CMK (cell line): ENCODE measurements at places on chromosomes 1 and 21.

- DNase-seq: no peak
Observed at GRCh38 chr1:218259339-218259738, 25.8 kb upstream of the RRP15 start.

GRCh38 chr1:1374589-1374928 lies 448 bp downstream of the AURKAIP1 start:
- no peak for DNase-seq

- DNase-seq: no peak
Observed at GRCh38 chr21:28632755-28633408, 359.8 kb downstream of the LTN1 start.

DNA sequence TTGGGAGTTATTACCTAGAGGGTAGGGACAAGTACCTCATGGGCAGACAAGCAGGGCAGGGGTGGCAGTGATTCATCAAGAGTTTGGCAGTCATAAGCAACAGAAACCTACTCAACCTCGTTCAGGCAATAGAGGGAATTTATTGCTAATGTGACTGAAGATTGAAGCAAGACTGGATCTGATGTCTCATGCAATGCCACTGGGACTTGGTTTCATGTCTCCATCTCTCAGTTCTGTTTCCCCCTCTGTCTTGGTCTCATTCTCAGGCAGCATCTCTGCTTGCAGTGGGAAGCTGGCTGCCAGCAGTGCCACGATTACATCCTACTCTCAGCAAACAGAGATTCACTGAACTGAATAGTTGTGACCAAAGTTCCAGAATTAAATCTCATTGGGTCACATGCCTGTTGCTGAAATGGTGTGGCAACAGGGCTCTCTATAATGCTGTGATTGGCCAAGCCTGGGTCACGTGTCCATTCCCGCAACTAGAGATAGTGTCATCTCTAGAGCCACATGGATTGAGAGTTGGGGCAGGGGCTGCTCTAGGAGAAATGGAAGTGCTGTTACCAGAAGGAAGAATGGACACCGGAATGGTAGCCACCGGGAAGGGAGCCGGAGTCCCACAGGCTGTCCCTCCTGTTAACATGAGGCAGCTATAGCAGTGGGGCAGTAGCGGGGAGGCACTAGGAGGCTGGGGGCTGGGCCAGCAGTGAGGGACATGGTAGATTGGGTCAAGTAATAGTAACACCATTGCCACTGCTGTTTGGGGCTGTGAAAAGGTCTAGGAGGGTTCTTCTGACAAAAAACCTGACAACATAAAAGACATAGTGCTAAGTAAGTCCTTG lies 3.9 kb upstream of the CDC42 start:
- DNase-seq: no peak

GRCh38 chr1:199089393-199090122 lies 450.7 kb downstream of the PTPRC start:
- no peak for DNase-seq

GRCh38 chr1:161076410-161076809 lies 6.7 kb upstream of the ARHGAP30 start:
- DNase-seq: no peak

DNA sequence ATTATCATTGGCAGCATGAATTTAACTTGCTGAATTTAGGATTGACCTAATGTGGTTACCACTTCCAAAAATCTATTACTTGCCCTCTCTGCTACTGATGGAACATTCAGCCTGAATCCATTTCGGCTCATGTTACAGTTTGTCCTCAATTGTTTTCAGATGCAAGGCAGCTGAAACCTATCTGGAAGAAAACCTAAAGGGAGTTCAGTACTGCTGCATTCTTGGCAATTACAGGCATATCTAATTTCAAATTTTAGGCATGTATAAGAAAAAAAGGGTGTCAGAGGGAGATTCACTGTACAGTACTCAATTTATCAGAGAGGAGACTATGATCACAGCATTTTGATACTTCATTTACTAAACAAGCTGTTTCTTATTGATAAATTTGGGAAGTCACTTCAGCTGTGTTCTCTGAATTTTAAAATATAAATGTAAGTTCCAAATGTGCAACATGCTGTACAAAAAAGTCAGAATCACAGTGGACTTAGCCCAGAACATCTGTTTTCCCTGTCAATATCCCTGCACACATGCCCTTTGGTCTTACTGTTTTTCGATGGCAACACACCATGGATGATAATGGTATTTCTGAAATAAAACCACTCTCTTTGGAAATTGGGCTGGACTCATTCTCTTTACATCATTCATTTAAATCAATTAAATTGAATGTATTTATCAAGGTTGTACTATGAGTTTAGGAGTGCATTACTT lies 651.6 kb upstream of the ADGRL4 start:
- DNase-seq: no peak

GRCh38 chr1:96524100-96524499 lies 197.5 kb upstream of the PTBP2 start:
- DNase-seq: no peak

- DNase-seq: no peak
Observed at GRCh38 chr21:29187944-29188343, 57.5 kb downstream of the MAP3K7CL start.

DNA sequence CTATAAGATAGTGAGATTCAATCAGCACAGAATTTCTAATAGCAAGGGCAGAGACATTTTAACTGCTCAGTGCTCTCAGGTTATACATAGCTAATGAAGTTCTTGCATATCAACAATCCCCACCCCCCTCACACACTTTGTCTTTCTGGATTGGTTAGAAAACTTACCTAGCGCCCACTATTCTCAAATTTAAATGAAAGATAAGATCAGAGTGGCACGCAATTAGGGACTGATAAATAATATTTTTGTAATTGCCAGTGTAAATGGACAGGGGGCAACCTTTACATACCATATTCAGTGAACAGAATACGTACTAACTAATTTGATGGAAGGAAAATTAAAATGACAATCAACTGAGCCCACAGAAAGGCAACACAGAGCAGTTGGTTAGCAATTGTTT lies 11.7 kb downstream of the SELL start:
- no peak for DNase-seq

- no peak for DNase-seq
Observed at GRCh38 chr1:203968761-203969160, 104.2 kb upstream of the SOX13 start.

GRCh38 chr21:38042246-38042645 lies 126.0 kb upstream of the KCNJ6 start:
- DNase-seq: no peak

DNA sequence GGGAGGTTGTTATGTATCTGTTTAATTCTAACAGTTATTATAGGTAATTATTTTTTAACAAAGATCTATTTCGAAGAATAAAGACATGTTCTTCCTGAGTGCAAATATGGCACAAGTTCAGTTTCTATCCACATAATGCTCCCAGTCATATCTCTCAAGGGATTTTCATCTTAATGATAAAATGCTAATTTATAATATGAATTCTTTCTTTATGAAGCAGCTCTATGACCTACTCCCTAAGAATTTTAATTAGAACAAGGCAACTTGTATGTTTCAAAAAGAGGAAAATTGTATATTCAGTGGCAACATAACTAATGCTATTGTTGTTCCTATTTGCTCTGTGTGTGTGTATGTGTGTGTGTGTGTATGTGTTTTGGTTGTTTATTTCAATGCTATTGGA lies 1222.1 kb upstream of the NCAM2 start:
- no peak for DNase-seq

GRCh38 chr1:65904681-65905083 lies 112.0 kb downstream of the PDE4B start:
- DNase-seq: no peak

DNA sequence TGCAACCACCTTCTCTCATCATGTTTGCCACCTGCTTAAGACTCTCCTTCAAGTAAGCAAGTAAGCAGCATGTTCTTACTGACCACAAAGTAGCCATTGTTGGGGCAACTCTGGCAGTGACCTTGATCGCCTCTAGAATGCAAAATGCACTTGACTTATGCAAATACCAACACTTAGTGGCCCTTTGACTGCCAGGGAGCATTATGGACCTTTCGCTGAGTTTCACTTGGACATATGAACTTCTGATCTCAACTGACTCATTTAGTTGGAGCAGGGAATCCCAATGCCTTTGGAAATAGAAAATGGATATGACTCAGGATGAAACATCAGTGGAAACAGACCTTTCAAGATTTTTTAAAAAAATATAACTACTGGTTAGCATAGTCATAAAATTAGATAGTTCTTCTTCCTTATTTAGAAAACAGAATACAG lies 6.1 kb upstream of the PLA2G5 start:
- DNase-seq: no peak

DNA sequence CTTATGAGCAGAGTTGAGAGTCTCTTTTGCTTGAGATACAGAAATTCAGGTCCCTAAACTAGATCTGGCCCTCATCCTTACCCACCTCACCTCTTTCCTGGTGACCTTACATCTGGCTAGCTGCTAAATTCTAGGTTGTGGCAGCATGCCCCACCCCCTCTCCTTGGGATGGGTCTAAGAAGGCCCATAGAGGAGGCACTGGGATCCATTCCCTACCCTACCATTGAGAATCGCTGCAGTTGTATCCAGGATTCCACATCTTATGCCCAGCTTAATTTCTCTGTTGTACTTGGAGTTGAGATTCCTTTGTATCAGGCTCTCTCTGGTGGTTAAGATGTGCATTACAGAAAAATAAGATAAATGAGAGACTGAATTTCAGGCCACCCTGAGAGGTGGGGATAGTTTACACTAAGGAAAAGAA lies 9.5 kb upstream of the TMEM39B start:
- DNase-seq: no peak

GRCh38 chr1:15430787-15431570 lies 7.3 kb upstream of the CTRC start:
- DNase-seq: no peak

- DNase-seq: no peak
Observed at GRCh38 chr1:109805486-109806165, 41.9 kb upstream of the EPS8L3 start.

GRCh38 chr1:82969340-82969739 lies 1029.6 kb downstream of the TTLL7 start:
- DNase-seq: no peak

DNA sequence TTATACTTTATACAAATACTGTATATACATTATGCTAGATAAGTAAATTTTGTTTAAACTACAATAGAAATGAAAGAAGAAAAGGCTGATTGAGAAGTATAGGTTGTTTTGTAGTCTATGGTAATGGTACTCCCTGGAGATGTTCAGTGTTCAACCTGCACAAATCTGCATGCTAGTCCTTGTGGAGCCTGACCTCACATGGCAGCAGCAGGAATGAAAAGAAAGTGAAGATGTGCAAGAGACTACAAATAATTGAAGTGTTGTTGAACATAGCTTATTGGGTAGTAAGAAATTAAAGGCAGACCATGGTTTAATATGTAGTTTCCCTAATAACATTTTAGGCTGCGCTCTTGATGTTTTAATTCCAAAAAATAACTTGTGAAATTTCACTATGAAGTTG lies 201.2 kb downstream of the TGFB2 start:
- DNase-seq: no peak

GRCh38 chr1:17244821-17245740 lies 3.8 kb upstream of the PADI3 start:
- DNase-seq: no peak

DNA sequence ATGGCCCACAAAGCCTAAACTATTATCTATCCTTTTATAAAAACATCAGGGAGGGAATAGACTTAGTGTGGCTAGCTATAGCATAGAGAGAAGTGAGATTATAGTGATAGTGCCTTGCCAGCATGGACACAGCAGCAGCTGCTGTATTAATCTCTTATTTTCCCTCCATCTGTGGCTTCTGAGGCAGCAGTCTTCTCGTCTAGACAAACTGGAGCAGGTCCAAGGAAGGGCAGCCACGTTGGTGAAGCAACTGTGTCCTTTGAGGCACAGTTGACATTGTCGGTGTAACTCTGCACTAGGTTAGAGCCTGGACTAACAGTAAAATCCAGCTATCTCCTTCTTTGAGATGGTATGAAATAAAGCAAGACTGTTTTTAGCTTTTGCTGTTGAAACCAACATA lies 131.3 kb downstream of the CACHD1 start:
- no peak for DNase-seq

GRCh38 chr1:77031106-77031662 lies 163.9 kb downstream of the ST6GALNAC5 start:
- DNase-seq: no peak

DNA sequence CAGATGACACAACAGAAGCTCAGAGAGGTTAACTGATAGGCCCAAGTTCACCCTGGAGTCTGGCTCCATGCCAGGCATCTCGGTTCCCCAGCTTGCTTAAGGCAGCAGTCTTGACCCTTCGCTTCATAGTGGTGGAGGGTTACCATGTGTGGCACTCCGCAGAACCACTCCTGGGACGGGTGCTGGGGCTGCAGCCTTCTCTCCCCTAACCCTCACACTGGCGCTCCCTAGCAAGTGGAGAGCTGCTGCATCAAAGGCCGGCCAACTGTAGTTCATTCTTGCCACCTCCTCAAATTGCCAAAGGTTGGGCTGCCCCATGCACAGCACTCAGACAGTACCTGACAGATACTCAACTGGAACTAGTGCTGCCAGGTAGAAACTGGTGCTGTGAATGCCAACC lies 70.2 kb upstream of the KCND3 start:
- DNase-seq: no peak

DNA sequence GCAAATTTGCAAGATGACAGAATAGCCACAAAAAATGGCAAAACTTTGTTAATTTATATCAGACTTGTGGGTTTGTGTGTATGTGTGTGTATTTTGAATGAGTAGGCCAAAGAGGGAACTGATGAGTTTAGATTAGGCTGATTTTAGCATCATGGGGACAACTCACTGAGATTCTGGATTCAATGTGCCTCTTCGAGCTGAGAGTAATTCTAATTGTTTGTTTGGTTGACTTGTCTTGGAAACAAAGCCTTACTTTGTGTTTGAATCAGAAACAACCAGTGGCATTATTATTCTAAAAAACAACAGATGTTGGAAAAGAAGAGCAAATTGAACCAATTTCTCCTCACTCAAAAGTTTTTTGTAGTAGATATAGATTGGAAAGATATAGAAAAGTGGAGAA lies 40.5 kb upstream of the C21orf91 start:
- DNase-seq: no peak

DNA sequence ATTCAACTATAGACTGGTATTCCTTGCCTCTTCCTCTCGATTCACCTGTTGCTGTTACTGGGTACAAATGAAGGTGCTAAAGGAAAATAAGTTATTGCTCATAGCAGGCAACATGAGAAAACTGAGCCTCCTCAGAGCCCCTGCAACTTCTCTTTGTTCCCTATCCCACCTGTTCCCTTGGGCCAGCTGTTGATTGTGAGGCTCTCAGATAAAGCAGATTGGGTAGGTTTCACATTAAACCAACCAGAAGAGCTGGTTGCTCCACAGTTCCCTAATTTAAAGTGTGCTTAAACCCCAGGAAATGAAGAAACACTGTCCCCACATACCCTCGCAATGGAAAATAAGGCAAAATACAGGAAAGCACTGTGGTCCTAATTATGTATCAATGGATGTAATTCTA lies 4.8 kb downstream of the DEDD start:
- DNase-seq: no peak

- DNase-seq: no peak
Observed at GRCh38 chr1:168335500-168335899, 54.8 kb downstream of the TBX19 start.
